CD4-positive, alpha-beta T cell (primary cell): ENCODE measurements at places on chromosomes 11 and 22.

DNA sequence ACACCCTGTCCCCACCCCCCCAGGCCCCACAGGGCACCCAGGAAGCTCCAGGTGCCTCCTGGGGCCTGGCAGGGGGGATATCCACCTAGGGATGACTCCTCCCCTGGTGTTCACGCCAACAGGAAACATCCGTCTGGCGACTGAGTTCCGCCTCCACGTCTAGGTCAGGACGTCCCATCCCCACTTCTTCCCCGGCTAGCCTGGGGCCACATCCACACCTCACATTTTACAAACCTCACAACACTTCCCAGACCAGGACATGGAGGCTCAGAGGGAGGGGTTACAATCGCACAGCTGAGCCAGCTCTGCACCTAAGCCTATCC, 21.0 kb downstream of the MAFF start:
- no peak for DNase-seq

- no peak for DNase-seq
These were observed 68.5 kb downstream of the GAB2 start for GRCh38 chr11:78349114-78349513.

- no peak for DNase-seq
These were observed 599 bp downstream of the TIMM10B start for GRCh38 chr11:6481924-6482275.

- no peak for DNase-seq
These were observed 130.1 kb downstream of the MN1 start for GRCh38 chr22:27671413-27671935.

GRCh38 chr11:110984147-110984546, 261.4 kb upstream of the POU2AF2 start:
- DNase-seq = no peak

DNA sequence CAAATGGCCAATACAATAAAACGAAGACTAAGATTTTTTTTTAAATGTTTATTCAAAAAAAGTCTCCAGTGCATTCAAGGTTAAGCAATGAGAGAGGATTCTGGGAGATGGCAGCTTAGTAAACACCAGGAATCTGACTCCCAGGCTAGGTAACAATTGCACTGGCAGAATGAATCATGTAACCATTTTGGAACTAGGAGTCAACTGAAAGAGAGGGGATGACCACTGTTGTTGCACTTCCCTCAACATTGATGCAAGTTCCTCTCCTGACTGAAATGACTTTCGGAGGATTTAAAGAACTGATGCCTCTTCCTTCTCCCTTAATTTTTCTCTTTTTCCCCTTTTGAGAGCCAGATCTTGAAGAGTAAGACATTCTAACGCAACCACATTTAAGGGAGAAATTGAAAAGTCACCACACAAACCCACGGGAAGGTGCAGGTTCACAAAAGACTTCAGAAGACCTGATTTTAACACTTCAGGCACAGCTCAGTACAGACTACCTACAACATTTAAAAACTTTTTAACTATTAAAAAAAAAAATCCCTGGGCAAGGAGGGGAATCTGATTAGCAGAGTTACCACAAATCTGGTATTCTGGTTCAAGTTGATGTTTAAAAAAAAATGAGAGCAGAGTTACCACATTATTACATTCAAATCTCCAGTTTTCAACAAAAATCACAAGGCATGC, 56.8 kb downstream of the FCHSD2 start:
- no peak for DNase-seq

DNA sequence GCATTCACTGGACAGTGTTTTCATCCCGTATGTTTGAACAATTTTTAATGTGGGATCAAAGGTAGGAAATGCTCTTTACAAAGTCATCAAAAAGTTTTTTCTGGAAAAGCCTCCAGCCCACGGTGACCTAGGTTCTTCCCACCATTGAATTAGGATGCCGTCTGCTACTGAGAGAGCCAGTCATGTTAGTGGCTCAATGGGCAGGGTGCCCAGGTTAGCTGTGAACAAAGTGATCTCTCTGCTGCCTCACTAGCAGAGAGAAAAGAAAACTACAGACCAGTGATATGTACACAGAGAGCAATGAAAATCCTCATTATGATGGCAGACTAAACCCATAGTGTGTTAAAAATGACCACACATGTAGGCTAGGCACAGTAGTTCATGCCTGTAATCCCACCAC, 32.4 kb downstream of the KCNQ1 start:
- DNase-seq = no peak

DNA sequence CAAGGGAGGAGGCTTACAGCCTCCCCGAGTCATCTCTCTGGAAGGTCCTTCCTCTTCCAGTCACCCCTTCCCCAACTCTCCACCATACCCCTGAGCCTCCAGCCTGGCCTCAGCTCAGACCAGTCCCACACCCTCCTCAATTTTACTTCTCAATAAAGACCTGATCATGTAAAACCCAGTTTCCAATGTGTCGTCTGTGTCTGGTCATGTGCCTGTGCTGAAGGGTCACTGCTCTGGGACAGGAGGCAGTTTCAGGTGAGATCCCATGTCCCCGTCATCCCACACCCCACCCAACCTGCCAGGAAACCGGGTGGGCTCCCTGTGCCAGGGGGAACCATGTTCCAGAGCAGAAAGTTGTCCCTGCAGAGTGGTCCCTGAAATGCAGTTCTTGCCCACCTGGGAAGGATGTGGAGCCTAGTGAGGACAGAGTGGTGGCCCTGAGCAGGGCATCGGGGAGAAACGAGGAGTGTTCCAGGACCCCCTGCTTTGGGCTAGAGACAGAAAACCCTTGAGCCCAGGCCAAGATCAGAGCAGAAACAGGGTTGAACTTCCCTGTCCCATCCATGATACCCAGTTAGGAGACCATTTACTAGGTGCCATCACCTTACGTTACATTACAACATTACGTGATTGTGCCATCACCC, 19.4 kb downstream of the IGLL5 start:
- no peak for DNase-seq

DNA sequence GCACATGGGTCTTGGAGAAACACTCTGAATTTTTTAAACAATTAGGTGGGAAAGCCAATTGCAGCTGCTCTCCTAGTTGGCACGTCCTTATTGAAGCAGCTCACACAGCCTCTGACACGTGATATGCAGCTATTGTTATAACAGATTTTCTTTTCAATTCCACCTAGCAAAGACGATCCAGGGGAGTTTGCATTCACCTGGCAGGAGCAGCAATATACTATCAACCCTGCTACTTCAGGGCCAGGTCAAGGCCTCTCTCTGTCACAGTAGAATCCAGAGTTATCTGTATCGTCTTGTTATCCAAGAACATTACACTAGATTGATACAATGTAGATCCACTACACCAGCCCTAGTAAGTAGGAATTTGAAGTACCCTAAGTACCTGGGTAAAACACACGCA, 8.3 kb downstream of the KRTAP5-11 start:
- DNase-seq = no peak

- no peak for DNase-seq
These were observed 108.9 kb upstream of the SLC5A12 start for GRCh38 chr11:26830757-26831156.
